Activated CD4-positive, alpha-beta T cell treated with anti-CD3 and anti-CD28 coated beads, Interleukin-2, amount 50 U/mL, for 1 hour (primary cell): ENCODE measurements at places on chromosomes 16 and 17.

DNA sequence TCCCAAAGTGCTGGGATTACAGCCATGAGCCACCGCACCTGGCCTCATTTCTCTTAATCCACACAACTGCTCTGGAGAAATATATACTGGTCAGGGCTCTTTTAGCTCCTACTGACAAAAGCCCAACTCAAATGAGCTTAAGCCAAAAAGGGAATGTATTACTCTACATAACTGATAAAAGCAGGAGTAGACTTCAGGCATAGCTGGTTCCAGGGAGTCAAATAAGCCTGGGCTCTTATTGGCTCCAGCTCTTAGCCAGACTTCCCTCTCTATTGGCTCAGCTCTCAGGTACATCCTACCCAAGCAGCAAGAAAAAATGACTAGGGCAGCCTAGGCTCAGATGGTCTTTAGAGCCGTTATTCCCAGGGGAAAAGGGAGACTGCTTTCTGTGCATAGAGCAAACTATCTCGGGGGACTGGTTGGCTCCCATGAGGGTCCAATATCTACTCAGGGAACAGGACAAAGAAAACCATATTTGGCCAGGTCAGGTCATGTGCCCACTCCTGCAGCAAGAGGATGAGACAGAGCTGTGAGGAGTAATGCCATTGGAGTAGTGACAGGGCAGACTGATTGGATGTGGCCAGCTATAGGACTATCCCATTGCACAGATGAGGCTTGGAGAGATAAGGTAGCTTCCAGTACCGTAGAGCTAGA lies 21.2 kb downstream of the TBX2 start:
- DNase-seq, result no peak

GRCh38 chr16:66728804-66729203 lies 22.6 kb downstream of the DYNC1LI2 start:
- DNase-seq, result no peak

DNA sequence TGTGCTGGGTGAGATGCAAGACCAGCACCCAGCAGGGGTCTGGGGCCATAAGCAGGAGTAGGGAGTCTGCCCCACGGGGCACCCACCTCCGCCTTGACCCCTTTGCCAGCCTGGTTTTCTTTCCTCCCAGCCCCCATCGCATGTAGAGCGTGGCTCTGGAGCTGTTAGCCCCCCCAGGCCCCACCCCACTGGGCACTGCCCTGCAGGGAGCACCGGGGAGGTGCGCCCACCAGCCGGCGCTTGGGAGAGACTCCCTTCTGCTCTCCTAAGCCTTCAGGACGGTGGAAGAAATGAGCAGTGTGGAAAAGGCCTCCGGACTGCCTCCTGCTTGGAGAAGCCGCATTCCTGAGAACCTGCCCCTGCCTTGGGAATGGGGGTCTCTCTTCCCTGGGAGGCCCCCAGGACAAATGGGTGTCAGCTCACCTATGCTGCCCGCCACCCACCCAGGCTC lies 186.2 kb downstream of the IRF8 start:
- no peak for DNase-seq

DNA sequence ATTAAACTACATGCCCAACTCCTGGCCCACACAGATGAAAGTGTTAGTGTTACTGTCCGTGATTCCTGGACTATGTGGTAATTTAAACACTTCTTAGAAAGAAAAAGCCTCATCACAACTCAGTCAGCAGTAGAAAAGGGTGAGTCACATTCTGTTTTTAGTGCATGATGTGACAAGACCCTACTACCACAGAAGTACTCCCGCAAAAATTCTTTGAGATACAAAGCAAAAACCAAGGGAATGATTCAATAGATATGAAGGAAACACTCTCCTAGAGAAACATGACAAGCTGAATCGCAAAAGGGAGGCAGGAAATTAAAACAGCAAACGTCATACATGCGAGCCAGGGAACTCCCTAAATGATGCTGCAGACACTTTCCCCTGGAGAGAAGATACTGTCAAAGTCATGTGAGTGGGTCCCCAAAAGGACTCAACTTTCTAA lies 14.4 kb downstream of the SNN start:
- DNase-seq, result no peak

GRCh38 chr17:62986549-62986948 lies 20.5 kb downstream of the TANC2 start:
- no peak for DNase-seq

GRCh38 chr17:2750721-2751120 lies 1.3 kb upstream of the CCDC92B start:
- DNase-seq, result no peak

- DNase-seq, result no peak
Observed at GRCh38 chr17:80389011-80389995, 25.7 kb upstream of the ENDOV start.

DNA sequence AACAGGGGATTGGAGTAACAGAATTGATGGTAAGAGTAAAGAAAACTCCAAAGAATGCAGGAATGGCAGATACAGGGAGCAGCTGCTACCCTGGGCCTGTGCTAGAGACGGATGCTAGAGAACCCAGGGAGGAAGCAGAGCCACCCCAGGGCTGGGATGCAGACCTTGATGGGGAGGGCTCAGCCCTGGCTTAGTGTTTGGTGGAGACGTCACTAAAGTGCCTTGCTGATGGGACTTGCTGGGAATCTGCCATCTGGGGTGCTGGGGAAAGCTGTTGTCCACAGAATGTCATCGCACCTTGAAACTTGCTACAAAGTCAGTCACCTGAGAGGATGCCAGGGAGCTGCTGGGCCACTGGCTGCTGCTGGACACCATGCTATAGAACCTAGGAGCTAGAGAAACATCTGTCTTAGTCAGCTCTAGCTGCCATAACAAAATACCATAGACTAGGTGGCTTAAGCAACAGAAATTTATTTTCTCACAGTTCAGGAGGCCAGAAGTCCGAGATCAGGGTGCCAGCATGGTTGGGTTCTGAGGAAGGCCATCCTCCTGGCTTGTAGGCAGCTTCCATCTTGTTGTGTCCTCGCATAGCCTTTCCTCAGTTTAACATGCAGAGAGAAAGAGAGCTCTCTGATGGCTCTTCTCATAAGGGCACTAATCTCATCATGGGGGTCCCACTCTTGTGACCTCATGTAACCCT lies 15.3 kb downstream of the MT1X start:
- DNase-seq, result no peak

- DNase-seq, result no peak
Observed at GRCh38 chr16:89410794-89411309, 79.5 kb downstream of the ANKRD11 start.

- DNase-seq, result no peak
Observed at GRCh38 chr17:69654981-69655855, 240.7 kb downstream of the MAP2K6 start.

- no peak for DNase-seq
Observed at GRCh38 chr16:84455031-84455430, 49.4 kb downstream of the MEAK7 start.

DNA sequence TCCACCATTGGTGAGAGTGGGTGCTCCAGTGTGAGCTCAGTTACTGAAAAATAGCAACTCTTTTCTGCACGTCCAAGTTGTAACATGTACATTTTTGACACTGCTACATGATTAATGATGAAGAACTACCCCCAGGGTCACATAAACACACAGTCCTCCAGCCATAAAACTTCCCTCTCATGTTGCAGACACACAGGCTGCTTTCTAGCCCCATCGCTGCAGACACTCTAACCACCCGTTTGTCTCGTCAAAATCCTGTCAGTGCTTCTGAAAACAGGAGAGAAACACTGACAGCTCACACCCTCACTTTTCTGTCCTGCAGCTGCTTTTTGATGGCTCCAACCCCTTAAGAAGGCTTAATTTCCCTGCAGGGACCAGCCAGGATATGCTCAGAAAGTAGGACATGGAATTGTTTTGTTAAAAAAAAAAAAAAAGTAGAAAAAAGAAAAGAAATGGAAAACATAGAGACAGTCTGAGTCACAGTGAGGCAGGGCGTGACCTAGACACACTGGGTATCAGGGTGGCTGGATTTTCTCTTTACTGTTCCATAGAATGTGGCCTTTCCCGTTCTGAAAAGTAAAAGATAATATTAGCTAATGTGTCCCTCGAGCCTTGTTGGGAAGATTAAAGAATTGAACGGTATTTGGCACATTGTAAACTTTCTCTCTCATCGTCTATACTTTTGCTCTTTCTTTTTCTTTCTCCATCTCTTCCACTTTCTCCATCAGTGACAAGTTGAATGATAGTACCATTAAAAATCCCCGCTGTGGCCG lies 20.7 kb upstream of the CCL5 start:
- DNase-seq, result peak; percentile 3

DNA sequence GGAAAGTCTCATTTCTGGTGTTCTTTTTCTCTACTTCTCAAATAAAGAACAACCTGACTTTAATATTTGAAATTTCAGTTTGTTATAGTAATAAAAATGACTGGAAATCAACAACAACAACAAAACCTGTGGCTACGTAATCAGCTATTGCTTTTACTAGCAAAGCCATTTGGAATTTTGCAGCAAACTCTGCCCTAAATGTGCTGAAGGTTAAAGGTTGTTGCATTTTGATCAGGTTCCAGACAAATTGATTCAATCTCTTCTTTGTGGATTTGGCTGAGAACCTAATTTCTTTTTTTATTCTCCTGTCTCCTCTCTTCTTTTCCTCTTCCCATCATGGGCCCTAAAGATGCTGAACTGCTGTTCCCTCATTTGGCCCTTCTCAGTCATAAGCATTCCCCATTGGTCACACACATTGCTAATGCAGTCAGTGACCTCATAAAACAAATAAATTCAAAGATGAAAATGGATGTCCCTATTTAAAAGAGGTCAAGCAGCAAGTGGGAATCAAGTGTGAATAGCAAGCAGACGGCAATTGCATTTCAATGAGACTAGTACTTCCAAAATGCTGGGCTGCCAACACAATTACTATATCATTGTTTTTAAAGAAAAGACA lies 795.1 kb upstream of the CDH8 start:
- no peak for DNase-seq

DNA sequence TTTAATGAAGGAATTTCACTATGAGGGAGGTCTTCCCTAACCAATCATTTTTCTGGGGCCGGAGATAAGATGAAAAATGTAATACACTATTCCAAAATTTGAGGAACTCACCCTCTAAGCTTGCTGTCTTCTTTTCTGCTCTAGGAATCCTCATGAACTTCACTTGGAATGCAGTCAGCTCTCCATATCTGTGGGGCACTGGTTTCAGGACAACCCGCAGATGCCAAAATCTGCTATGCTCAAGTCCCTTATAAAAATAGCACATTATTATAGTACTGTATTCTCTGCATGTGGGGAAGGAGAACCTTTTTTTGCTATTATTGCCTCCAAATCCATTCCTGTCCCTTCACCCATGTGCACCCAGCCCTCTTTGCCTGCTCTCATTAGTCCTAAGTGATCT lies 146.0 kb downstream of the ABCA8 start:
- no peak for DNase-seq

DNA sequence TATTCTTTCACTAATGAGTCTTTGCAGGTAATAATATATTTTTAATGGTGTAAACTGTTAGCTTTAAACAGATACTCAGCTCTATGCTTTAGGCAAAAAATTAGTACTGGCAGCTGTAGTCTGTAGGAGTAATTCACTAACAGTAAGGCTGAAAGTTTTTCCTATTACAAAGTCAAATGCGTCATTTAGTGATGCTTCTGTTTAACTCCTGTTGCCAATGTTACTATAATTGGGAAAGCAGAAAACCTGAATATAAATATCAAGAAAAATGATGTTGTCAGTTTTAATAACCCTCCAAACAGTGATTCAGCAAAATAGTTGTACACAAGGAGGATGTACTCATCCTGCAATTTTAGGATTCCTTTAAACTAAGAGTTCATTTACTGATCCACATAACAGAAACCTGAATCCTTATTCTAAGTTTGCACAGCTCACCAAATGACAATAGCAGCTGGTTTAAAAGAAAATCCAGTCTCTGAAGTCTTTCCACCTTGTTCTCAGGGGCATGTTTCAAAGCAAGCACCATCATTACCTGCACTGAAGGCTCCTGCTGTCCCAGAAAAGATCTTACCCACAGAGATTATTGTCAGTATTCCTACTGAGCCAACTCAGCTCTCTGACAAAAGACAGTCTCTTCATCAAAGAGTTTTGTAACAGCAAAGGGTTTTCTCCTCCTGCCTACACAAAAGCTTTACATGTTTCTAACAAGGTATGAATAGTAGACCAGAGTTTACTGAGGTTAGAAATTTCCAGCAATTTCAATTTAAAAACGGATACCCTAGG lies 4.2 kb downstream of the CDR2 start:
- DNase-seq, result no peak

DNA sequence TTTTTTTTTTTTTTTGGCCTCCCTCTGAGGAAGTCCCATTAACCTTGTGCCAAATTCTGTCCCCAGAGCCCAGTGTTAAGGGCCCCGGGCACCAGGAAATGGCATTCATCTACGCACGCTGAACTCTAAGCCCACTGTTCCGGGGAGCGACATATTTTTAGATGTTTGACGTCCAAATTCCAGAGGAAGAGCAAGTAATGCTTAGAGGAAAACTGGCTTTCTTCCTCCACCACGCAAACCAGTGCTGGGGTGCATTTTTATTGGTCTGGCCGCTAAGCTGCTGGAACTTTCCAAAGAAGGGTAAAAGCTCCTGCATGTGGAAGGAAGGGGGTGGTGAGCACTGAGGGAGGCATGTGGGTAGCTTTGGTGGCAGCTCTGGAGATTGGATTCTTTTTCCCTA lies 8.3 kb downstream of the WFDC1 start:
- DNase-seq, result no peak

GRCh38 chr16:69417520-69418199 lies 6.8 kb upstream of the CYB5B start:
- DNase-seq, result no peak

DNA sequence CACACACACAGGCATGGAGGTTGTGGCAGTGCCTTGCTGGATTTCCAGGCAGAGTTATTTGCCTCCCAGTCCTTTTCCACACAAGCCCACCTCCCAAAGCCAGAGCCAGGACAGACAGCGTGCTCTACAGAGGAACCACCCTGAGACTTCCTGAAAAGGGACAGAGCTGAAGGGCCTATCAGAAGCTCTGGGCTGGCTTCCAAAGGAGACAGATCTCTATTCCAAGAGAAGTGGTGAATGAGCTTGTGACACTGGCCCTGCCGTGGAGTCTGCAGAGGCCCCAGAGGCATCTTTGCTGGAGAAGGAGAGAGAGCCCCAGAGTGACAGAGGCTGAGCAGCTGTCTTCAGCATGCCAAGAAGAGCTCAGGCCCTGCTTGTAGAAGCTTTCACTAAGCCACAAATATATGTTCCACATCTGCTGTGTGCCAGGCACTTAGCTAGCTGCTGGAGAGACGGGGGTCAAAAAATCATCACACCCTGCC lies 8.3 kb upstream of the LPCAT2 start:
- no peak for DNase-seq

- no peak for DNase-seq
Observed at GRCh38 chr17:12731839-12732238, 57.5 kb upstream of the ARHGAP44 start.

DNA sequence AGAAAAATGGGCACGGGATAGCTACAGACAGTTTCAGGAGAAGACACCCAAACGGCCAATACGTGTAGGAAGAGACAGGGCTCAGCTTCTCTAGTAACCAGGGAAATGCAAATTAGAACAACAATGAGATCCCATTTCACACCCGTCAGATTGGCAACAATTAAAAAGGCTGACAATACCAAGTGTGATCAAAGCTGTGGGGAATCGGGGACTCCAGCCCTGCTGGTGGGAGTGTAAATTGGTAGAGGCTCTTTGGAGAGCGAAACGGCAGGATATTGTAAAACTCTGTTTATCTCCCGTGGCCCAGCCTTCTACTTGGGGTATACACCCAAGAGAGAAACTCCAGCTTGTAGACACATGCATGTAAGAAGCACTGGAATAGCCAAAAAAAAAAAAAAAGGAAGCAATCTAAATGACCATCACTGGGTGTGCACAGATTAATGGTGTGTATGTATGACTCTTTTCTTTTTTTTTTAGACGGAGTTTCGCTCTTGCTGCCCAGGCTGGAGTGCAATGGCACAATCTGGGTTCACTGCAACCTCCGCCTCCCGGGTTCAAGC lies 27.5 kb downstream of the MYBBP1A start:
- DNase-seq, result no peak
